ENCODE measurements at places on chromosomes 1 and 21. TPM values are rescaled to one million over a fixed set of nuclear protein-coding genes. Genes with fewer than 3 reads are reported as not detected.

The SOAT1 gene
- total RNA-seq, result 9.1 TPM

The PLA2G2C gene
- total RNA-seq, result not detected

The HCRTR1 gene
- total RNA-seq, result not detected

The APOBEC4 gene
- total RNA-seq, result not detected

The NEXN gene
- 0.51 TPM for total RNA-seq

The ADAMTSL4 gene
- 1.6 TPM for total RNA-seq

The PIGR gene
- 0.51 TPM for total RNA-seq

The SPRR1B gene
- 91.5 TPM for total RNA-seq

The KRTAP19-1 gene
- total RNA-seq, result not detected

The GPR37L1 gene
- under 0.01 TPM for total RNA-seq

The OR2T10 gene
- 0.13 TPM for total RNA-seq

The NBPF19 gene
- total RNA-seq, result 6.1 TPM

The XKR8 gene
- total RNA-seq, result 3.2 TPM

The AMY2A gene
- not detected for total RNA-seq

The ZMYND12 gene
- total RNA-seq, result 0.26 TPM

The CLDN17 gene
- 2.3 TPM for total RNA-seq

The UTS2 gene
- total RNA-seq, result 0.26 TPM

The FCMR gene
- total RNA-seq, result 0.38 TPM

The PRDM16 gene
- 13.4 TPM for total RNA-seq

The KCNK1 gene
- total RNA-seq, result 25.8 TPM

The CTSK gene
- total RNA-seq, result 3.1 TPM

The MNDA gene
- total RNA-seq, result not detected

The WDR64 gene
- not detected for total RNA-seq

All from bronchial epithelial cell (primary cell).